ENCODE measurements at places on chromosomes 4 and X.

DNA sequence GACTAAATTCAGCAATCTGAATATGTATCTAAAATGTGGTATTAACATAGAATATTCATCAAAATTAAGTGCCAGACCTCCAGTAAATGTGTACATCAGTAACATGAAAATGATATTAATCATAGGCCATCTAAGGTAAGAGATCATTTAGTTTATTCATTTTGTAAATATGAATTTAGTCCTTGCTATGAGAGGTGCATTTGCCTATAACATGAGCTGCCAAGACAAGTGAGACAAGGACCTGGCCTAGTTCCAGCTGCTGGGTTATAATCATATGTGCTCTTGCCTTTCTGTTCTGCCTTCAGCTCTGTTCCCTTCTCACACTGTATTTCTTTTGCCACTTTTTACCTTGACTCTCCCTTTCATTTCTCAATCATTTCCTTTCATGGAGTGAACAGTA, 160.0 kb downstream of the STIM2 start:
- no peak overlapping the region for H3K27ac ChIP-seq
- no peak overlapping the region for H3K4me3 ChIP-seq
- peaks cover 17% of the 10 kb centered on the region for H3K36me3 ChIP-seq
- no peaks in the 10 kb centered on the region for H3K27me3 ChIP-seq
- H3K4me1 ChIP-seq, result peaks cover 21% of the 10 kb centered on the region

DNA sequence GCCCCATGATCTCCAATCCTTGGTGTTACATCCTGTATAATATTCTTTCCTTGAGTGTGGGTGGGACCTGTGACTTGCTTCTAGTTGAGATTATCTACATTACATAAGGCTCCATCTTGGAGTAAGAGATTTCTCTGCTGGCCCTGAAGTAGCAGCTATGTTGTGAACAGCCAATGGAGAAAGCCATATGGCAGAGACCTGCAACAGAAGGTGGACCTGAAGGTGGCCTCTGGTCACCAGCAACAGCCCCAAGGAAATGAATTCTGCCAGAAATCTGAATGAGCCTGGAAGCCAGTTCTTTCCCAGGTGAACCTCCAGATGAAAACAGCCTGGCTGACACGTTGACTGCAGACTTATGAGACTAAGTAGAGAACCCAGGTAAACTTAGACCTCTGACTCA, 2.3 kb upstream of the INTS6L start:
- no peaks in the 10 kb centered on the region for H3K27me3 ChIP-seq
- no peak for DNase-seq
- no peak overlapping the region for H3K4me3 ChIP-seq
- no peak overlapping the region for H3K27ac ChIP-seq
- peaks cover 4% of the 10 kb centered on the region for H3K36me3 ChIP-seq

DNA sequence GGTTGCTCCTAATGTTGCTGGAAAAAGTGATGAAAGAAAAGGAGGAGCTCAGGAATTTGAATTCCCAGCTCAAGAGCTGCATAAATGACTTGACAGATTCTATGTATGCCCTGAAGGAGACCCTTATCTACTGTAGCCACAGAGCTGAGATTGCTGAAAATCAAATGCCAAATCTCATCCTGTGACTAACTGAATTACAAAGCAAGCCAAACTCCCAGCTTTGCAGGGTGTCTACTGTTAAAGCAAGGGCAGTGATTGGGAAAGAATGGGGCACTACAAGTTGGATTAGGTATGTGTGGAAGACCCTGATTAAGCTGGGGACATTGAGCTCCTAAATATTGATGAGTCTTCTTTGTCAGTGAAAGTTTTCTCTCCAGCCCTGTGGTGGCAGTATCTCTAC, 20.8 kb upstream of the SMIM9 start:
- no peak for DNase-seq
- H3K36me3 ChIP-seq, result no peaks in the 10 kb centered on the region
- no peak overlapping the region for H3K4me3 ChIP-seq
- no peak overlapping the region for H3K27ac ChIP-seq
- no peaks in the 10 kb centered on the region for H3K27me3 ChIP-seq
- no peaks in the 10 kb centered on the region for H3K4me1 ChIP-seq

- no peaks in the 10 kb centered on the region for H3K27me3 ChIP-seq
- H3K36me3 ChIP-seq, result no peaks in the 10 kb centered on the region
- no peak overlapping the region for H3K27ac ChIP-seq
Observed at GRCh38 chrX:86322913-86323312, 174.7 kb downstream of the DACH2 start.

GRCh38 chrX:128439159-128439558, 387.0 kb upstream of the ACTRT1 start:
- H3K4me3 ChIP-seq, result no peak overlapping the region
- H3K27ac ChIP-seq, result no peak overlapping the region
- H3K4me1 ChIP-seq, result no peaks in the 10 kb centered on the region
- no peaks in the 10 kb centered on the region for H3K27me3 ChIP-seq
- H3K36me3 ChIP-seq, result no peaks in the 10 kb centered on the region

- H3K4me3 ChIP-seq, result no peak overlapping the region
- H3K27ac ChIP-seq, result no peak overlapping the region
- peaks cover 4% of the 10 kb centered on the region for H3K4me1 ChIP-seq
- peaks cover 60% of the 10 kb centered on the region for H3K27me3 ChIP-seq
Observed at GRCh38 chr4:76498550-76498949, 63.5 kb downstream of the SHROOM3 start.

GRCh38 chr4:54730581-54730980, 72.8 kb downstream of the KIT start:
- H3K4me3 ChIP-seq, result no peak overlapping the region
- H3K4me1 ChIP-seq, result no peaks in the 10 kb centered on the region
- no peak for DNase-seq
- no peak overlapping the region for H3K27ac ChIP-seq
- H3K27me3 ChIP-seq, result no peaks in the 10 kb centered on the region

- H3K36me3 ChIP-seq, result no peaks in the 10 kb centered on the region
- peaks cover 34% of the 10 kb centered on the region for H3K27me3 ChIP-seq
- H3K4me1 ChIP-seq, result peaks cover 13% of the 10 kb centered on the region
- H3K4me3 ChIP-seq, result no peak overlapping the region
Observed at GRCh38 chr4:87853108-87853507, 20.3 kb downstream of the MEPE start.

DNA sequence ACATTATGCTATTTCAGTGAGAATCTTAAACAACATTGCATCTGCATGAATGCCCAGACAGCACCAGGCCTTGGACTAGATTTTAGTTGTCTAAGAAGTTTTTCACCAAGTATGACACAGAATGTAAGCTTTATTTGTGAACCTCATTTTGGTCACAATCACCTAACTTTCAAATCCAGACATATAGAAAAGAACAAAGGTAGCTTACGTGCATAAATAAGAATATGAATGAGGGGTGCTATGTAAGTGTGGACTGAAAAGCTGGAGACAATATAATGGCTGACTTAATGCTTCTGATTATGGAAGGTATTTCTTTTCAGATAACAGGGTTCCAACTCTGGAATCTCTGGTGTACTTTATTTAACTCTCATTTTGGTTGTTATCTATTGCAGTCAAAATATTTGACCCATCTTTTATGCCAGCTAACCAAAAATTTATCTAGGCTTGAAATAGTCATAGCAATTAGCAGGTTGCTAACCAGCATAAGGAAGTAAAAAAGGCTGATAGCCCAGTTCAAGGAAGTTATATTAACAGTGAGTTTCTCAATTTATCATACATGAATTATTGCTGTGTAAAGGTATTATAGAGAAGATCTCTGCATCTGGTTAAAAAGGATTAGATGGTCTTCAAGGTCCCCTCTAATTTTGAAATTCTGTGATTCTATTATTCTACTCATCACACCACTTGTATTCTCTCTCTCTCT, 36.5 kb downstream of the SLC7A11 start:
- H3K4me3 ChIP-seq, result no peak overlapping the region
- no peaks in the 10 kb centered on the region for H3K27me3 ChIP-seq
- H3K36me3 ChIP-seq, result no peaks in the 10 kb centered on the region

DNA sequence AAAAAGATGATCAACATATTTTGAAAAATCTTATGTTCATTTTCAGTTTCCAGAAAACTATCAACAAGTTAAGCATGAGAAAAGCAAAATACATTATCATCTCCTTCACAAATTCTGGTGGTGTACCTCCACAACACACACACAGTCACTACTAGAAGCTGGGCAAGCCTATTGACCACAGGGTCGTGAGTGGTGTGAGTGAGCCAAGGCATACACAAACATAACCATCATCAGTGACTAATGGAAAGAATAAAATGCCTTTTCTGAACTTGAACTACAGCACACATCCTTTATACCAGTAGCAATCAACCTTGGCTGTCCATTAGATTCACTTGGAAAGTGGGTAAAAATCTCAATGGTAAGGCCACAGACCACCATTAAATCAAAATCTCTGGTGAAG, 180.2 kb downstream of the FAM47B start:
- H3K36me3 ChIP-seq, result no peaks in the 10 kb centered on the region
- H3K4me1 ChIP-seq, result no peaks in the 10 kb centered on the region
- H3K27me3 ChIP-seq, result no peaks in the 10 kb centered on the region
- H3K4me3 ChIP-seq, result no peak overlapping the region
- no peak overlapping the region for H3K27ac ChIP-seq
- no peak for DNase-seq

DNA sequence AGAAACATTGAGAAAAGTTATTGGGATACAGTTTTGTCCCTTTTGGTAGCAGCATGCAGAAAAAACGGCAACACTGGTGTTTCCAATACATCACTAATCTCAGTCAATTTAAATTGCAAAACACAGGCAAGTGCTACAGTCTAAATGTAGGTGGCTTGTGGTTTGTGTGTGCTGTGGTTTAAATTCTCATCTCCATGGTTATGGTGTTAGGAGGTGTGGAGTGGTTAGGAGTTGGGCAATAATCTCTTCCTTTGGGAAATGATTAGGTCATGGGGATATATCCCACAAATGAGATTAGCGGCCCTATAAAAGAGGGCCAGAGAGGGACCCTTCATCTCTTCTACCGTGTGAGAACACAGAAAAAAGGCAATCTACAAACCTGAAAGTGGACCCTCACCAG, 1344.3 kb downstream of the ADGRL3 start:
- H3K4me3 ChIP-seq, result no peak overlapping the region
- no peaks in the 10 kb centered on the region for H3K27me3 ChIP-seq
- no peak for DNase-seq
- H3K36me3 ChIP-seq, result no peaks in the 10 kb centered on the region

DNA sequence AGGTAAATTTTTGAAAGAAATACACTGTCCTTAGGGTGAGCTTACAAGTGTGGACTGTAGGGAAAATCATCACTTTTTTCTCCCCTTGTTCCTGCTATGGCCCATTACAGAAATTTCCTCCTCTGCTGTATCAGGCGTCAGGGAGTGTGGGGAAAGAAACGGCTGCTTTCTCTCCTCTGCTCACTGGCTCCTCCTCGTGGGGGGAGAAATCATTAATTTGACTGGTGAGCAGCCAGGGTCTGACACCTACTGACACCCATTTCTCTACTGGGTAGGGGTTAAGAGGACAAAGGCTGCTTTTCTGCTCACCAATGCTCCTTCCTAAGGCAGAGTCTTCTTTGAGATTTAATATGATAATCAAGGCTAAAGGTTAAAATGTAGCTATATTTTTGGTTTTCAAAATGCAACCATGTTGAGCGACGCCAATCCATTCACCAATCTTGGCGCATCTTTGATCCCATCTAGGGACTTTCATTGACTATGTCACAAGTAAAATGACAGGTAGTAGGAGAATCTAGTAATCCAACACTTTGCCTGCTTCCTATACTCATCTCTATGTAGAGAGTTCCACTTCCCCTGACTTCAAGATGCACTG, 25.1 kb downstream of the SETD7 start:
- peaks cover 12% of the 10 kb centered on the region for H3K4me1 ChIP-seq
- H3K27me3 ChIP-seq, result no peaks in the 10 kb centered on the region
- H3K36me3 ChIP-seq, result peaks cover 3% of the 10 kb centered on the region
- H3K27ac ChIP-seq, result no peak overlapping the region
- no peak overlapping the region for H3K4me3 ChIP-seq
- DNase-seq, result peak; percentile 59

GRCh38 chr4:56234098-56234497, 153.2 kb downstream of the AASDH start:
- H3K4me3 ChIP-seq, result no peak overlapping the region
- peaks cover 4% of the 10 kb centered on the region for H3K4me1 ChIP-seq
- DNase-seq, result no peak

DNA sequence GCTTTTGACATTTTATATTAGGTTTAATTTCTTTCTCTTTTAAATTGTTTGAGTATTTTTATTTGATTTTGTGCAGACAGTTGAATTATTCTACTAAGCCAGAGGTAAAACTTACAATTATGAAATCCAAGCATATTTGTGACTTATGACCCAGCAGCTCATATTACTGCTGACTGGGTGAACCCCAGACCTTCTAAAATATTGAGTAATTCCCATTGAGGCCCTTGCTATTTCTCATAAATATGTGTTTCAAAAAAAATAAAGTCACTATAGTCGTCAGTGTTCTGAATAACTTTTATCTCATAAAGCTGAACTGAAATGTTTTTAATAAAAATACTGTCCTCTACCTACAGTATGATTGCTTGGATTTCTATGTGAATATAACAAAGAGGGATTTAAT, 303.1 kb downstream of the IQCM start:
- H3K27me3 ChIP-seq, result no peaks in the 10 kb centered on the region
- no peak overlapping the region for H3K27ac ChIP-seq
- no peaks in the 10 kb centered on the region for H3K36me3 ChIP-seq
- no peak overlapping the region for H3K4me3 ChIP-seq
- no peak for DNase-seq

GRCh38 chr4:180377741-180378140, 1865.5 kb upstream of the TENM3 start:
- no peaks in the 10 kb centered on the region for H3K4me1 ChIP-seq
- no peak overlapping the region for H3K4me3 ChIP-seq
- no peak for DNase-seq
- H3K27ac ChIP-seq, result no peak overlapping the region

- no peak for DNase-seq
- H3K27ac ChIP-seq, result no peak overlapping the region
- H3K36me3 ChIP-seq, result no peaks in the 10 kb centered on the region
- H3K27me3 ChIP-seq, result peaks cover 16% of the 10 kb centered on the region
Observed at GRCh38 chr4:51930557-51930956, 87.6 kb downstream of the DCUN1D4 start.

DNA sequence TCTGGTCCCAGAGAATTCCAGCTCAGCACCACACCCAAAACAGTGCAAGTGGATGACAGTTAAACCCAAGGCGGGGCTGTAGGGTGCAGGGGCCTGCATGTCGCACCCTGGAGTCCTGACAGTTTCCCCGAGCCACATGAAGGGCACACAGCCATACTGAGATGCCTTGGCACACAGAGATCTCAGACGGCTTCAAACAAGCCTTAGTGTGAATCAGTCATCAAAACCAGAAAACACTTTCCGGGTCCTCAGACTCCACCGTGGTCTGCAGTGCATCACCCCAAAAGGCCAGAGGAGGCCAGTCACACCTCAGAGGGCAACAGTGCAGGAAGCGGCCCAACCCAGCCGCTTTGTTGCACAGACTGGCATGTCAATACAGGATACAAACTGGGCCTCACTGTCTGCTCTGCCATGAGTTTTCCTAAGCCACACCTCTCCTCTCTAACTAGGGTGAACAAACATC, 64.6 kb upstream of the ENPP6 start:
- peak overlapping the region; percentile 87 for H3K27ac ChIP-seq
- peak; percentile 45 for DNase-seq
- H3K36me3 ChIP-seq, result no peaks in the 10 kb centered on the region
